Kasumi-1 (cell line): ENCODE measurements at places on chromosomes 11 and 22.

DNA sequence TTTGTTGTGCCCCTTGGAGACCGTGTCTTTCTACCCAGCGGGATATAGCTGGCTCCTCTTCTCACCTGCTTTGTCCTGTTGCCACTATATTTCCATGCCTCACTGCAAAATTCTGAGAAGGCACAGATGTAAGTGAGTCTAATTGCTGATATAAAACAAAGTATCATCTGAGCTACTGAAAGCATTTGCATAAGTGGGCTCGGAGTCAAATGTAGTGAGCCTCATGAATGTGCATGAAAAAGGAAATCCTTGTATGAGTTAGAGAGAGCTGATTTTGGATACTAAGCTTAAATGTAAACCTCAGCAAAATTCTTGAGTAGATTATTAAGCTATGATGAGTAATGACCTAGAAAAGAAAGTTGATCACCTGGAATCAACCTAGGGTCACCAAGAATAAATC, 13.9 kb downstream of the OVCH2 start:
- no peak for DNase-seq

- no peak for DNase-seq
Observed at GRCh38 chr11:111935317-111936039, 1.7 kb upstream of the DIXDC1 start.

GRCh38 chr11:95531116-95531515, 258.5 kb downstream of the FAM76B start:
- DNase-seq: peak; percentile 69

GRCh38 chr11:13899603-13900002, 62.9 kb upstream of the SPON1 start:
- no peak for DNase-seq

DNA sequence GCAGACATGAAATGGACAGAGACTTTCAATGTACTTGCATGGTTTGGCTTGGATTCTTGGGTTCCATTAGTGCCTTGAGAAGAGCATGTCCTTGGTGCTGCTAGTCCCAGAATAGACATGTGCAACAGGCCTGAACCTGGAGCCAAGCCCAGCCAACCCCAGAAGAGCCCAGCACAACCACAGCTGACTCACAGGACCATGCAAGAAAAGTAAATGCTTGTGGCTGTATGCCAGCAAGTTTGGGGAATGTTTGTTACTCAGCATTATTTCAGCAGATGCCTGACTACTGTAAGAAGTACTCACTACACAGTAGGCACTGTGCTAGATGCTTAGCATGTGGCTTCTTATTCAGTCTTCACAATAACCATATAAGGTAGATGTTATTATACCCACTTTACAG, 39.2 kb upstream of the HMGXB4 start:
- no peak for DNase-seq

DNA sequence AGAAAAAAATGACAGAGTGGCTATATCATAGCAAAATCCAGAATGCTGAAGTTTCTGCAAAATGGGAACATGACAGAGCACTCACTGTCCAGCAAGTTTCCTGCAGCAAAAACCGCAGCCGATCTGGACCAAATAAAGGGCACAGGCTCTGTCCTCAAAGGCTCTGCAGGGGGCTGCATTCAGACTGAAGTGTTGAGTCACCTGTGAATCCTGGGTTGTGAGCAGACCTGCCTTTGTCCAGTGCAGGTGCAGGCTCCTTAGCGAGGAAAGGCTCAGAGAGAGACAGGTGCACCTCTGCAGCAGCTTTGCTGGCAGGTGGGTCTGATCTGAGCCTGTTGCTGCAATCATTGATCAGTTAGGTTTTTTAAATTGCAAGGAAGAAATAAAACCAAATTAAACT, 29.3 kb upstream of the NFAM1 start:
- DNase-seq: no peak

DNA sequence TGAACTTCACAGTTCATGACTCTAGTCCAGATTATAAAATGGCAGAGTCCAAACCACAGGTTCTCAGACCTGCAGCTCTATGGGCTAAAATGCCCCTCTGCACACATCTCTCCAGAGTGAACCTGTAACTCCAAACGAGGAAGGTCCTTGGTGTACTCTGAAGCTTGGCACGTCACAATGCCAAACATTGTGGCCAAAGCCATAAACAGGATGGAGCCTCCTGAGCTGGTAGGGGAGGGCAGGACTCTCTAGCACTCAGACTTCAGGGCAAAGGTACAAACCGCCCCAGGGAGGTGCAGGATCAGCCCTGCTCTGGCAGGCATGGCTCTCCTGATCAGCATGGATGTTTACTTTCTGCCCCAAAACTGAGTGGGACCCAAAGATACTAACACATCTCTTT, 2.3 kb downstream of the SCUBE2 start:
- no peak for DNase-seq

- peak; percentile 31 for DNase-seq
Observed at GRCh38 chr11:106133529-106133928, 56.1 kb downstream of the AASDHPPT start.

GRCh38 chr22:37018815-37019308, 385 bp downstream of the TST start:
- no peak for DNase-seq

DNA sequence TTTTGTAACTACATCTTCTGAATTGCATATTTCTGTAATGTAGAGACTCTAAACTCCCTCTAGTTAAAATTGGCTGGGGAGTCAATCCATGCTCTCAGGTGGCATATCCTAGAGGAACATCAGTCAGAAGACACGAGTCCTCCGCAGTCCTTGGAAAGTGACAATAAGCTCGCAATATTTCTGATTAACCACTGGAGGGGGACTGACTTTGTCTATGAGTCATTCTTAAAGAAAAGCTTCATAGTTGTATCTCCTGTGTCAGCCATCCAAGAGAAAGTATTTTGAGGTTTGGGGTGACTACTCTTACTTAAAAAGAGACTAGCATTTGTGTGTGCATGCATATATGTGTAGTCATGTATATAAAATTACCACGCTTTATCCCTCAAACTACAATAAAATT, 60.2 kb downstream of the SLN start:
- DNase-seq: peak; percentile 23

DNA sequence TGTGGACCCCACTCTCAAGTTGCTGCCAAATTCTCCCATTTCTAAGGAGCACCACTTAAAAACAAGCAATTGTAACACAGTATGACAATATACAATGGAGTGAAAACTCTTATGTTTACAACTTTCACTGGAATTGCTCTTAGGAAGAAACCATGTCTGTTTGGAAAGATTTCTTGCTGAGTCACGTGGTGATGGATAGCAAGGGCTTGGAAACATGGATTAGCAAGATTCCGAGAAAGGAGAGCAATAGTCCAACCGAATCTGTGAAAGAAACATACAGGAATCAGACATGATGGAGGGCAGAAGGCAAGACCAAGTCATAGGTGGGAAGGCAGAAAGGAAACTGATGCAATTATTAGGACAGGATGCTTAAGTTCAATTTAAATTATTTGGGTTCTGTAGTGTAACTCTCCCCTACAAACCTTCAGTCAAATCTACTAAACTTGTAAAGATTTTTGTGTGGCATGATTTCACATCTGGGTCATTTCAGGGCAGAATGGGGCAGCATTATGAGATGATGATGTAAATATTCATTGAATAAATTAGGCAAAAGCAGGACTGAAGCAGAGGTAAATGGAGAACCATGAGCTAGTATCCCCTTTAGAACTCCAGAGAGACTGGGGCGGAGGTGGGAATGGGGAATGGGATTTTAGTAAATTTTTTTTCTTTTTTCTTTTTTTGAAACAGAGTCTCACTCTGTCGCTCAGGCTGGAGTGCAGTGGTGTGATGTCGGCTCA, 27.8 kb upstream of the THY1 start:
- DNase-seq: no peak

DNA sequence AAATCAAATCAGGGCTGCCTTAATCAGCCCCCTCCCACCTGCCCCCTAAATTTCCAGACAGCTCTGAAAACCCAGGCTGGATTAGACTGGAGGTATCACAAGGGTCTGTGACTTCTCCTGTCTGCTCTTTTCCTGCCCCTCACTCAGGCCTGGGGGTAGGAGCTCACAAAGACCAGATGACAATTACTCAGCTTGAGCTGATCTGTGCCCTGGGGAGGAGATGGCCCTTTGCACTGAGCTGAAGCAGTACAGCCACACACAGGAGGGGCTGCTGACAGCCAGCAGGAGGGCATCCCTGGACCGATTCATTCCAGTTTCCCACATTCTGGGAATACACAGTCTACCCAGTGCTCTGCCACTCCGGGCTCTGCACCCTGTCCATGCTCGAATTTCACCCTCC, 4.2 kb downstream of the ABCC8 start:
- DNase-seq: no peak

DNA sequence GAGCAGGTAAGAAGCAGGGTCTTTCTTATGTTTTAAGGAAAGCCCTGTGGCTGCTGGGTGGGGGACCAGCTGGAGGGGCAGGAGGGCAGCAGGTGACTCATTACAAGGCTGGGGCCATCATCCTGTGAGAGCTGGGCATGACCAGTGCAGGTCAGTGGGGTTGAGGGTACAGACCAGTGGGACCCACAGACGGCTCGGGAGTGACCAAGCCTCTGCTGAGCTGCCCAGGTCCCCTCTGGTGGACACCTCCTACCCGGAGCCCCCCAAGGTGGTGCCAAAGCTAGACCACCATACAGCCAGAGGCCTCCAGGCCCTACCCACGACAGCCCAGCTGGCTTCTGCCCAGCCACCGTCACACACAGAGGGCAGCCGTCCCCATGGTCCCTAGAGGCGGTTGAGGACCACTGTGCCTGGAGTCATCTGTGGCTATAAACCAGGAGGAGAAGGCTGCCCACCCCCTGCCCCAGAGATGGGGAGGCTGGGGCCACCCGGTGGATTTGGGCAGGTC, 670 bp downstream of the MYEOV start:
- no peak for DNase-seq

GRCh38 chr11:126113515-126113957, 50.9 kb upstream of the CDON start:
- no peak for DNase-seq

DNA sequence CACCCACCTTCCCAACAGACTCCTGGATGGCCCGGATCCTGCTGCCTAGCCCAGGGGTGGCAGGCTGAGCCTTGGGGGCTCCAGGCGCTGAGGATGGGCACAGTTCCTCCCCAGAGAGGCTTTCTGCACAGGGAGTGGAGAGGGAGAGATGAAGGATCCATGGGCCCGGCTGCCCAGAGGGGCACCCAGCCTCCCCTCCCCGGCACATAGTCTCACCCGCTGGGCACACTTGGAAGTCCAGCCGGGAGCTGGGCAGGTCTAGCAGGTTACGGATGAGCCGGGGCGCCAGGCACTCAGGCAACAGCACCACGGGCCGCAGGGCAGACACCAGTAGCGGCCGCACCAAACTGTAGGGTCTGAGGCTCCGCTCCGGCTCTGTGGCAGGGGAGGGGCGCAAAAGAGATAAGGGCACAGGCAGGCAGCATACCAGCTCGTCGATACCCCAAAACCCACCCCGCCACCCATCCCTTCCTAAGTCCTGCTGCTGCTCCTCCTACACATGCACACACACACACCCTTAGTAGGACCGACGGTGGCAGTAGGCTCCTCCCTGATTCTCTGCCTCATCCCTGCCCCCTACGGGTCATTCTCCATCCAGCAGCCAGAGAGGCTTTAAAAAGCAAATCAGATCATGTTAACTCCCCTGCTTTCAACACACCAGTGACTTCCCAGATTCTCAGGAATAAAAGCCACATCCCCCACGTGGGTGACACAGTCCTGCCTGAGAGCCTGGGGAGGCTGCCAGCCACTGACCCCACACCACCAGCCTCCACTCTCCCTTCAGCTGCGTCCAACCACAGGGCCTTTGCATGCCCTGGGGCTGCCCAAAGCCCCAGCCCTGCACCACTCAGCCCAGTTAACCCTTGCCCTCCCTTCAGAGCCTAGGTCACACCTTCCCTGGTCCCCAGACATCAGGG, 6.5 kb upstream of the MFNG start:
- DNase-seq: peak; percentile 58

DNA sequence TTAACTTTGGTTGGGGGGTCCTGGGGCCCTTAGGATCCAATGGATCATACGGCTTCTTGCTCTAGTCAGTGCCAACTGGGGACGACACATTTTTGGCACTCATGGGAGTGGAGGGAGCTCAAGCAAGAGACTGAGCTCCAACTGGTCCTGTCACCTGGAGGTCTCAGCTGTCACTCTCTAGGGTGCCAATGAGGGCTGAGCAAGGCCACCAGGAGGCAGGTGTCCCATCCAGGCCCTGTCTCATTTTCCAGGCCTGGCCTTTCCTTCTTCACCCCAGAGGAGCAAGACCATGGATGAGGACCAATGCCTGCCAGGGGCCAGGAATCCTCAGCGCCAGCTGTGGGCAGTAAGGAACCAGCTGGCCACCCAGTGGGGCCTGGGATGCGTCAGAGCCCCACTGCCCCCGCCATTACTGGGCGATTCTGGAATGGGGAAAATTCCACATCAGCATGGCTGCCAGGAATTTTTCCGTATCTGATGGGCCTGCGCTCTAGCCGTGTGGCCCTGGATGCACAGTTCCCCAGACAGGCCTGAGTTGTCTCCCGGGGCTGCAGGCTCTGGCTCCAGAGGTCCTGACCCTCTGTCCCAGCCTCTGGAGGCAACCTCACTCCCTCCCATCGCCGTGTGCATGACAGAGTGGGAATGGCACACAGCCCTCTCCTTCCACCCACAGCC, 669 bp upstream of the GAL3ST1 start:
- DNase-seq: no peak

GRCh38 chr22:32887324-32887980, 85.9 kb downstream of the TIMP3 start:
- no peak for DNase-seq

DNA sequence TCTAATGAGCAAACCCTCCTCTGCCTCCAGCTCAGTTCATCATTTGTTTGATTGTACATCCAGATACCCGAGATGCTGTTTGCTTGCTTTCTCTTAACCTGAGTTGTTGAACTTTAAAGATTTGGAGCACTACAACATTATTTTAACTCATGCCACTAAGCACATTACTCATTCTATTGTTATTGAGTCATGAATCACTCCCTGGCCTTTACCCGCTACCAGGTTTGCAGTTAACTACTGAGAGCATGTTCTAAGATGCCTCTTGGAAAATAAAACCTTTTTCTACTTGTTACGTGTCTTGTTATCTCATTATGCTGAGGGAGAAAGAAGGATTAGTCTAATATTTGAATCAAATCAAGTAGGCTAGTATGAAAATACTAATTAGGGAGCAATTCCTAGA, 720.6 kb upstream of the ANO5 start:
- DNase-seq: no peak

GRCh38 chr11:69210310-69211035, 54.7 kb downstream of the SMIM38 start:
- peak; percentile 7 for DNase-seq

DNA sequence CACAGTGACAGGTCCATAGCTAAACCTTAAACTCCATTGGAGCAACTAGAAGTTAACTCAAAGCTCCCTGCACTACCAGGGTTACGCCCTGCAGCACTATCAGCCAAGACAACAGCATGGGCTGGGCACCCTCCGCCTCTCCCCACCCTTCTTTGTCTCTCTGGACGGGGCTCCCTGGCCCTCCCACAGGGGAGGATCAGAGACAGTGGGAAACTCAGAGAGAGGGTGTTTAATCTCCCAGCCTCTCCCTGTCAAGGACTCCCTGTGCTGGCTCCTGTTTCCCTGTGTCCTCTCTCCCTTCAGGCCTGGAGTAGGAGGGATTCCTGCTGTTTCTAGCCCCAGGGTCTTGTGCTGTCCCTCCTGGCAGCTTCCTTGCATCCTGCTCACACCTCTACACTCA, 56.9 kb upstream of the CSNK2A3 start:
- DNase-seq: no peak
